HCT116 (cell line): ENCODE measurements at places on chromosomes 7 and 10.

GRCh38 chr7:27693794-27694193, 31.1 kb upstream of the HIBADH start:
- no peak for DNase-seq

DNA sequence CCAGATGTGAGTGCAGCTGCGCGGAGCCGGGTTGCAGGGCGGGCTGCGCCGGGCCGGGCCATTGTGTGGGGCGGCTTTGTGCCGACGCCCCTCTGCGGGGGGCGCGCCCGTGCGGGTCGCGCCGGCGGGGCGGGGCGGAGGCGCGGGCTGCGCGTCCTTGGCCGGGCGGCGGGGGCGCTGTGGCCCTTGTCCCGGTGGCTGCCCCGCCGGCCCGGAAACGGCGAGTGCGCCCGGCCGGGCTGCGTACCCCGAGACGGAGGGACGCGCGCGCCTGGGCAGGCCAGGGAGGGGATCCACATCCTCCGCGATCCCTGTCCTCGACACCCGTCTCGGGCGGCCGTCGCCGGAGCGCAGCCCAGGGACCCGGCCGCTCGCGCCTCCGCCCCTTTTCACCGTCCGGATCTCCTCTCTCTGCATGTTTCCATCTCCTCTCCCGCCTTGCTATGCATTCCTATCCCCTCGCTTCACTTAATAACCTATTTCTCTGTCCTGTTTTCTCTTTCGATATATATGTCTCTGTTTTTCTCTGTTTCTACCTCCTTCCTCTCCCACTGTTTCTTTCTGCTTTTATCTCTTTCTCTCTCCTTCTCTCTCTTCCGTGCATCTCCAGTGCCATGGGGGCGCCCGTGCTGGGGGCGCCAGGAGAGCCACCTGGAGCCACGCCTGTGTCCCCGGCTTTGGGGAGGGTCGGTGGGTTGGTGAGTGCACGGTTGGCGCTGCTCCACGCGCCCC, 765 bp downstream of the PFKFB3 start:
- no peak for DNase-seq

GRCh38 chr10:96612055-96612830, 25.4 kb upstream of the TM9SF3 start:
- DNase-seq = no peak

- no peak for DNase-seq
Observed at GRCh38 chr10:121490871-121491519, 107.2 kb downstream of the FGFR2 start.

- DNase-seq = no peak
Observed at GRCh38 chr10:112716076-112716475, 234.0 kb upstream of the TCF7L2 start.

DNA sequence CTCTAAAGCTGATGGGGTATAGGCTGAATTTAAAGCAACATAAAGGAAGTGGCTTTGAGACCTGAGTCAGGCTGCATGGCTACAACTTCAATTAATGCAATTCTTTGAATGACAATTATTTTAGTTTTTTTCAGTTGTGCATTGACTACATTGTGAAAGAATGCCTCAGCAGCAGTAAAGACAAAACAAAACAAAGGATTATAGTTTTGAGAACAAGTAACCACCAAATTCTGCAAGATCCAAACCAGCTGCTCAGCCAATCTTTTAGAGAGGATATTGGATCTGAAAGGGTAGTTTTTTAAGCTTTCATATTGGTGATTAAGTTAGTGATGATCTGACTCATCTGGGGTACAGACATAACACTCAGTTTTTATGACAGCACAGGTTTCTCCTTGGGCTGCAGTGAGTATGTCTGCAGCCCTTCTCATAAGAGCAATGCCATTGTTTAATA, 40.6 kb upstream of the ABCA13 start:
- no peak for DNase-seq

GRCh38 chr10:86224354-86225102, 142.1 kb downstream of the GRID1 start:
- no peak for DNase-seq

- DNase-seq = no peak
Observed at GRCh38 chr10:20817116-20817515, 80.0 kb downstream of the NEBL start.
